ENCODE measurements at places on chromosomes 7 and 10.

- no peaks in the 10 kb centered on the region for H3K27me3 ChIP-seq
- no peak overlapping the region for H3K27ac ChIP-seq
- no peak overlapping the region for H3K4me3 ChIP-seq
Observed at GRCh38 chr7:46290374-46291049, 369.4 kb upstream of the IGFBP3 start.

DNA sequence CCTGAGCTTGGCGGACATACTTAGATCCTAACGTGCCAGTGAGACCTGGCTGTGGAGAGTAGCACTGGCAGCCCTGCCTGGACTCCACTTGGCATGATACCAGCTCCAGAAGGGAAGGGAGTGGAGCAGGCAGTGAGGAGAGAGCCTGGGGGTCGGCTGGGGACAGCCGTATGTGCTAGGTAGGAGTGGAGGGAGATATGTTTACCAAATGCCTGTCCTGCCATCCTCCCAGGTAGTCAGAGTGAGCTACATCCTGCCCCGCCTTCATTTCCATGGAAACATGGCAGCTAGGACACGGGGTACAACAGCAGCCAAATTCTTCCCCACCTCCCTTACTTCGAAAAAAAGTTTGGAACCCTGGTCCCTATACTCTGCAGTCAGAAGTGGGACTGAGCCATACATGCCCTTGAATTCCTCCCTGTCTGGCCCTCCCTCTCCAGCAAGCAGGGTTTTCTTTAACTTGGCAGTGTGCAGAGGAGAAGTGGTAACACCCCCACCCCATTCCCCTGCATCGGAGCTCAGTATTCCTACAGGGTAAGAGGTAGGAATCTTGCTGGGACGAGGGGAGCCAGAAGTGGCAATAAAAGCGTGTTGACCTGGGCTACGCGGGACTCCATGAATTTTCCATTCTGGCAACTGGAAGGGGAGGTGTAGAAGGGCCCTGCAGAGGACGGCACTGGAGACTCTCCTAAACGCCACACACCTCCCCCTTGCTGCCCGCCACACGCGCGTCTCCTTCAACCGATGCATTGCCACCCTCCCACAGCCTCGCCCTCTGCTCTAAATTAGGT, 20.0 kb upstream of the SMO start:
- H3K27ac ChIP-seq = peak overlapping the region; percentile 86
- H3K4me1 ChIP-seq = peaks cover 72% of the 10 kb centered on the region
- ATAC-seq = no peak
- H3K36me3 ChIP-seq = peaks cover 50% of the 10 kb centered on the region
- peak overlapping the region; percentile 80 for H3K4me3 ChIP-seq

GRCh38 chr10:21238717-21239116, 286.8 kb downstream of the SKIDA1 start:
- no peaks in the 10 kb centered on the region for H3K4me1 ChIP-seq
- H3K36me3 ChIP-seq = no peaks in the 10 kb centered on the region
- H3K27ac ChIP-seq = no peak overlapping the region
- ATAC-seq = no peak
- no peak overlapping the region for H3K4me3 ChIP-seq

- H3K27me3 ChIP-seq = no peaks in the 10 kb centered on the region
- ATAC-seq = no peak
- peaks cover 12% of the 10 kb centered on the region for H3K36me3 ChIP-seq
- H3K4me1 ChIP-seq = peaks cover 15% of the 10 kb centered on the region
Observed at GRCh38 chr7:38374507-38374906, 101.1 kb upstream of the TARP start.

- no peaks in the 10 kb centered on the region for H3K36me3 ChIP-seq
- no peak overlapping the region for H3K27ac ChIP-seq
- no peaks in the 10 kb centered on the region for H3K27me3 ChIP-seq
- no peak overlapping the region for H3K4me3 ChIP-seq
- no peak for ATAC-seq
- no peaks in the 10 kb centered on the region for H3K4me1 ChIP-seq
Observed at GRCh38 chr7:118902600-118902999, 678.1 kb downstream of the ANKRD7 start.

- H3K36me3 ChIP-seq = peaks cover 19% of the 10 kb centered on the region
- H3K27ac ChIP-seq = peak overlapping the region; percentile 31
Observed at GRCh38 chr10:119494236-119495020, 48.1 kb downstream of the RGS10 start.

DNA sequence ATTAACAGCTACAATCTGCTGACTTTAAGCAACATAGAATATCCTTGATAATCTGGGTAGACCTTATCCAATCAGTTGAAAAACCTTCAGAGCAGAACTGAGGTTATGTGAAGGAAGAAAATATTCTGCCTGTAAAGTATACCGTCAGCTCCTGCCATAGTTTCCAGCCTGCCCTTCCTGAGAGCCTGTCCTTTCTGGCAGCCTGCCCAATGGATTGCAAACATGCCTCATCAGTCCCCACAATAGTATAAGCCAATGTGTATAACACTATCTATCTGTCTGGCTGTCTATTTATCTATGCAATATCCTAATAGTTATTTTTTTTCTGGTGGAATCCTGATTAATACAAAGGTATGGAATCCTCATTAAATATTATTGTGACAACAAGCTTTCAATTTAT, 489.2 kb upstream of the KCND2 start:
- no peak overlapping the region for H3K4me3 ChIP-seq
- no peak for ATAC-seq
- no peaks in the 10 kb centered on the region for H3K27me3 ChIP-seq
- no peak overlapping the region for H3K27ac ChIP-seq

GRCh38 chr10:21494191-21495001, 31.1 kb downstream of the SKIDA1 start:
- H3K36me3 ChIP-seq = no peaks in the 10 kb centered on the region
- H3K27ac ChIP-seq = no peak overlapping the region
- peak overlapping the region; percentile 75 for H3K4me3 ChIP-seq
- ATAC-seq = no peak
- peaks cover 41% of the 10 kb centered on the region for H3K27me3 ChIP-seq

- no peak overlapping the region for H3K4me3 ChIP-seq
- no peak for ATAC-seq
- no peak overlapping the region for H3K27ac ChIP-seq
- H3K27me3 ChIP-seq = peaks cover 14% of the 10 kb centered on the region
Observed at GRCh38 chr7:96359876-96360275, 38.0 kb upstream of the SLC25A13 start.

DNA sequence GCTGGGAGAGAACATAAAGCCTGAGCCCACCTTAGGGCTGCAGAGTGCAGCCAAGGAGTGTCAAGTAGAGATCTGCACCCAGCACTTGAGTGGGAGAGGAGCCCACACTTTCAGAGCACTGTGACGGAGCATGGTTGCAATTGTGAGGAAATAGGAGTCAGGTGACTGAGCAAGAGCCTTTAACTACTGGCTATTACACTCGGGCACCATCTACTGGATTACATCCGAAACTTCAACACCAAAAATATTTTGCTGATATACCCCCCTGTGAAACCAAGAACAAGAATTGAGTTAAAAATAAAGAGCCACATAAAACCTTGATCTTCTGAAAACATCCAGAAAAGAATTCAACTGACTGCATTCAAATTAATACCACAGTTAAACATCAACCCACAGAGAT, 657.9 kb downstream of the NXPH1 start:
- H3K27ac ChIP-seq = no peak overlapping the region
- no peak overlapping the region for H3K4me3 ChIP-seq
- H3K4me1 ChIP-seq = no peaks in the 10 kb centered on the region
- ATAC-seq = no peak
- H3K27me3 ChIP-seq = no peaks in the 10 kb centered on the region
- H3K36me3 ChIP-seq = no peaks in the 10 kb centered on the region

GRCh38 chr7:73681031-73681430, 2.2 kb downstream of the DNAJC30 start:
- no peak overlapping the region for H3K27ac ChIP-seq
- H3K4me1 ChIP-seq = peaks cover 44% of the 10 kb centered on the region
- H3K4me3 ChIP-seq = peak overlapping the region; percentile 29
- H3K36me3 ChIP-seq = peaks cover 22% of the 10 kb centered on the region
- no peaks in the 10 kb centered on the region for H3K27me3 ChIP-seq

DNA sequence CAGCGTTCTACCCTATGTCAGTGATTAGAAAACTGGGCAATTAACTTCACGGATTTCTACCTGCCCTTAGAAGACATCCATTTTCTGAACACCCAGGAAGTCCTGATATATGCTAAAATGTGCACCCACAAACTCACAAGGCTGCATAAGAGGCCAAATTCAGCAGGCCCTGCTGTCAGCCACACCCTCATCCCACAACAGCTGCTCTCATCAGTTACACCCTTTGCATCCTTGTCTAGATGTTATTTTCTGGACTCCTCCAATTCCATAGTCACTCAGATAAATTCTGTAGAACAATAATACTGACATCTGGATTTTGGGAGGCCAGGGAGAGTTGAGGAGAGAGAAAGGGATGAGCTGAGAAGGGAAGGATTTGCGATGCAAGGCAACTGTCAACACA, 208.9 kb downstream of the TAX1BP1 start:
- peaks cover 5% of the 10 kb centered on the region for H3K4me1 ChIP-seq
- no peaks in the 10 kb centered on the region for H3K27me3 ChIP-seq
- ATAC-seq = no peak
- peaks cover 33% of the 10 kb centered on the region for H3K36me3 ChIP-seq

DNA sequence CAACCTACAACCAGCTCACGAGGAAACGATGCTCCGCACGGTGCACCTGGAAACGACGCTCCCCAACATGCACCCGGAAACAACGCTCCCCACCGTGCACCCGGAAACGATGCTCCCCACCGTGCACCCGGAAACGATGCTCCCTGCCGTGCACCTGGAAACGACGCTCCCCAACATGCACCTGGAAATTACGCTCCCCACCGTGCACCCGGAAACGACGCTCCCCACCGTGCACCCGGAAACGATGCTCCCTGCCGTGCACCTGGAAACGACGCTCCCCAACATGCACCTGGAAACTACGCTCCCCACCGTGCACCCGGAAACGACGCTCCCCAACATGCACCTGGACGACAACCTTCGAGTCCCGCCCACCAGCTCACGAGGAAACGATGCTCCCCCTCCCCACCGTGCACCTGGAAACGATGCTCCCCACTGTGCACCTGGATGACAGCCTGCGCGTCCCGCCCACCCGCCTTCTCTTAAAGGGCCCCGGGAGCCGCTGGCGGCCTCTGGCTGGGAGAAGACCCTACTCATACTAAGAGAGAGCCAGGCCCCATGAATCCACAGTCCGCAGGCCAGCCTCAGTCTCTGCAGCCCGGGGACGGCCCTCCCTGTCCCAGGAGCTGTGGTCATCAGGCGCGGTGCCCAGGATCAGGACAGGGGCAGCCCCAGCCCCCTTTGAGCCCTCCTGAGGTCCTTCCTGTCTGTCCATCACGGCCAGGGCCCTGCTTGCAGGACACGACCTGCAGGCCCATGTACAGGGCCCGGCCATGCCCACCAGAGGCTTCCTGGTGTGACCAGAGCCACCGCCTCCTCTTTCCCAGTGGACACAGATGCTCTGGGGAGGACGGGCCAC, 98.3 kb downstream of the PDGFA start:
- no peak for ATAC-seq
- no peak overlapping the region for H3K4me3 ChIP-seq
- H3K4me1 ChIP-seq = no peaks in the 10 kb centered on the region
- H3K36me3 ChIP-seq = no peaks in the 10 kb centered on the region
- H3K27me3 ChIP-seq = peaks cover 9% of the 10 kb centered on the region
- H3K27ac ChIP-seq = no peak overlapping the region

DNA sequence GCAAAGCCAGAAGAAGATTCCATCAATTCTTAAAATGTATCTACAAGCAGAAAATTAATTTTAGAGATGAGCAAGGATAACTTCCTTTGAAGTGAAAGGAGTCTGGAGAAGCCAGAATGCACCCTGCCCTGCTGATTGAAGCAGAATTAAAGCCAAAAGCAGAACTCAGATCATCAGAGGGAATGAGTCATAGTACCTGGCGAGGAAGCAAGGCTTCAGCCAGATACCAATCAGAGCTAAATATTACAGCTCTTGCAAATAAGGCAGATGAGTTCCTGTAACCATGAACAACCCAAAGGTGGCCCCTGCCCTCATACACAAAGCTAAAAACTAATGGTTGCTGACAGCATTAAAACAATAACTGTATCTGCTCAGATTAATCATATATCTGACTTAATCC, 10.4 kb downstream of the HTR7 start:
- ATAC-seq = no peak
- no peak overlapping the region for H3K4me3 ChIP-seq
- no peak overlapping the region for H3K27ac ChIP-seq

DNA sequence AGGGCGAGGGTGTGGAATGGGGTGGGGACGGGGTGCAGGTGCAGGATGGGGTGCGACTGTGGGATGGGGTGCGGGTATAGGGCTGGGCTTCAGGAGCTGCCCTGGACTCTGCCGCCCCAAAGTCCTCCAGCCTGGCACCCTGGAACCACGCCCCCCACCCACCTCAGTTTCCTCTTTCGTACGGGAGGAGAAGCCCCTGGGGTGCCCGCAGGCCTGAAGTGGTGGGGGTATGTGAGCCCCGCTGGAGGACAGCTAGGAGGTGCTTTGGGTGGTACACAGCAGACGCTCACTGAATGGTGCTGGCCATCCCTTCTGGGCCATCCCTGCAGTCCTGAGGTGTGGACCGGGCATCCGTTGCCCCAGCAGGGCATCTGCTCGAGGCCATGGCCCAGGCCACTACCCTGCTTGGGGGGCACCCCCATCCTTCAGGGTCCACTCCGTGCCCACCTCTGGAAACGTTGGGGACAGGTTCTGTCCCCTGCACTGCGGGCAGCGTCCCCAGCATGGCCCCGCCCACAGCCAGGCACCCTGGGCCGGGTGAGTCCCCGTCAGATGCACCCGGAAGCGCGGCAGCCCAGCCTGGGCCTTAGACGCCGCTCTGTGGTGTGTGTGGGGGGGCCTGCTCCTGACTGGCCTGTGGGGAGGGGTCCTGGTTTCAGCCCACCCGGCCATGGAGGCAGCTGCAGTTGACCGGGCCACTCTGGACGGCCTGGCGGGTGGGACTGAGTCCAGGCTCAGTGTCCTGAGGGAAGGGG, 41.6 kb downstream of the UNCX start:
- H3K4me1 ChIP-seq = no peaks in the 10 kb centered on the region
- no peaks in the 10 kb centered on the region for H3K27me3 ChIP-seq
- H3K27ac ChIP-seq = no peak overlapping the region
- no peaks in the 10 kb centered on the region for H3K36me3 ChIP-seq

- H3K27ac ChIP-seq = peak overlapping the region; percentile 66
- no peaks in the 10 kb centered on the region for H3K36me3 ChIP-seq
- H3K4me1 ChIP-seq = peaks cover 16% of the 10 kb centered on the region
- H3K27me3 ChIP-seq = no peaks in the 10 kb centered on the region
- ATAC-seq = no peak
- no peak overlapping the region for H3K4me3 ChIP-seq
Observed at GRCh38 chr10:28179006-28179742, 123.7 kb downstream of the MPP7 start.

DNA sequence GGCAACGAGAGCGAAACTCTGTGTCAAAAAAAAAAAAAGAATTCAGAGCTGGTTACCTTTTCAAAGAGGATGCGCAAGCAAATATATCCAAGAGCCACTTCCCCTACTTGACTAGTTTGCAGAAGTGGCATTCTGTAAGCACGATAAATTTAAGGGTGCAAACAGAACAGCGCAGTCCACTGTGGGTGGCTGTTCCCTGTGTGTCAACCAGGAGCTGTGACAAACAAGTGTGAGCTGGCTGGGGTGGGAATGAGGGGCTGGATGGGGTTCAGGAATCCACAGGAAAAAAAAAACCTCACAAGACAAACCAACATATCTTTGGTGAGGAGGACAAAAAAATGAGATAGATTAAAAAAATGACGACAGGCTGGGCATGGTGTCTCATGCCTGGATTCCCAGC, 15.9 kb downstream of the GUSB start:
- no peaks in the 10 kb centered on the region for H3K4me1 ChIP-seq
- H3K4me3 ChIP-seq = no peak overlapping the region
- ATAC-seq = no peak

GRCh38 chr10:117731121-117731791, 188.7 kb downstream of the EMX2 start:
- no peak overlapping the region for H3K27ac ChIP-seq
- H3K4me1 ChIP-seq = no peaks in the 10 kb centered on the region

- peak; percentile 24 for ATAC-seq
- peaks cover 10% of the 10 kb centered on the region for H3K36me3 ChIP-seq
- no peak overlapping the region for H3K4me3 ChIP-seq
Observed at GRCh38 chr10:87038286-87038717, 18.2 kb downstream of the FAM25A start.
